ENCODE measurements at places on chromosomes 13 and 19. TPM values are rescaled to one million over a fixed set of nuclear protein-coding genes. Genes with fewer than 3 reads are reported as not detected.

DNA sequence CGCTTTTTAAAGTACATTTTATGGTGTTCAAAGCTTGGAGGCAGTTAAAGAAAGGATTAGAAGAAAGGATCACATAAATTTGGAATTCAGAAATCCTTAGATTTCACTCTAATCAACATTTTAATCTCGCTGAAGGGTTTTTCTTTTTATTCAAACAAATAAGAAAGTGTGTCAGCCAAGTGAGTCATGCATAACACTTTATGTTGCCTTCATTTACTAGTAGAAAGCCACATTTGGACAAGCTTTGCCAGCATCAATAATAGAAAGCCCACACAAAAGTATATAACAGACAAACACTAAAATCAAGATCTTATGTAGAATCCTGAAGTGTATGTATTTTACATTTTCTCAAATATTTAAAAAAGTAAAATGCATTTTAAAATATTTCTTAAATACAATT lies 154.9 kb upstream of the TRPC4 start:
- no peaks in the 10 kb centered on the region for H3K27me3 ChIP-seq
- DNase-seq, result no peak
- H3K4me3 ChIP-seq, result no peak overlapping the region

- no peak for DNase-seq
- H3K27me3 ChIP-seq, result no peaks in the 10 kb centered on the region
- H3K4me3 ChIP-seq, result no peak overlapping the region
- no peak overlapping the region for H3K27ac ChIP-seq
Measured at GRCh38 chr19:16822648-16823047, 6.5 kb upstream of the SIN3B start.

DNA sequence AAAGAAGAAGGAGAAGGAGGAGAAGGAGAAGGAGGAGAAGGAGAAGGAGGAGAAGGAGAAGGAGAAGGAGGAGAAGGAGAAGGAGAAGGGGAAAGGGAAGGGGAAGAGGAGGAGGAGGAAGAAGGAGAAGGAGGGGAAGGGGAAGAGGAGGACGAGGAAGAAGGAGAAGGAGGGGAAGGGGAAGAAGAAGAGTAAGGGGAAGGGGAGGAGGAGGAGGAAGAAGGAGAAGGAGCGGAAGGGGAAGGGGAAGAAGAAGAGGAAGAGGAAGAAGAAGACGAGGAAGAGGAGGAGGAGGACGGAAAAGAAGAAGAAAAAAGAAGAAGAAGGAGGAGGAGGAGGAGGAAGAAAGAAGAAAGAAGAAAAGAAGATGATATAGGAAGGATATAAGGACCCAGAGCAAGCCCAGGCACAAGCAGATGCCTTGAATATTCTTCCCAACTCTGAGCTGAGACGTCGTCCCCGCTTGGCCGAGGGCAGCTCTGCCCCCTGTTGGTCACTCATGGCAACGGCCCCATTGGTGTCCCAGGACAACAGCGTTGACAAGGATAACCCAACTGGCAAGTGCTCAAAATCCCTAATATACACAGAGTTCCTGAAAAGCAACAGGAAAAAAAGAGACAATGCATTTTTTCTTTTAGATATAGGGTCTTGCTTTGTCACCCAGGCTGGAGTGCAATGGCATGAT lies 30.6 kb upstream of the IGSF23 start:
- H3K4me3 ChIP-seq, result no peak overlapping the region
- H3K27ac ChIP-seq, result no peak overlapping the region
- DNase-seq, result no peak
- no peaks in the 10 kb centered on the region for H3K27me3 ChIP-seq

GRCh38 chr13:109331898-109332297 lies 454.5 kb downstream of the IRS2 start:
- no peaks in the 10 kb centered on the region for H3K27me3 ChIP-seq
- H3K4me1 ChIP-seq, result no peaks in the 10 kb centered on the region
- no peaks in the 10 kb centered on the region for H3K36me3 ChIP-seq
- no peak overlapping the region for H3K4me3 ChIP-seq

The KLK12 gene
- polyA plus RNA-seq, result not detected

The ZNF557 gene
- 14.0 TPM for polyA plus RNA-seq

The POSTN gene
- not detected for polyA plus RNA-seq
